ENCODE measurements at places on chromosomes 13 and 19. TPM values are rescaled to one million over a fixed set of nuclear protein-coding genes. Genes with fewer than 3 reads are reported as not detected.

The ZNF558 gene
- 21.4 TPM for polyA plus RNA-seq

GRCh38 chr13:99575376-99576120 is 74.3 kb downstream of the TM9SF2 start:
- no peak overlapping the region for H3K4me3 ChIP-seq
- H3K27me3 ChIP-seq, result no peaks in the 10 kb centered on the region
- no peaks in the 10 kb centered on the region for H3K4me1 ChIP-seq
- DNase-seq, result no peak

The ERICH6B gene
- not detected for polyA plus RNA-seq

DNA sequence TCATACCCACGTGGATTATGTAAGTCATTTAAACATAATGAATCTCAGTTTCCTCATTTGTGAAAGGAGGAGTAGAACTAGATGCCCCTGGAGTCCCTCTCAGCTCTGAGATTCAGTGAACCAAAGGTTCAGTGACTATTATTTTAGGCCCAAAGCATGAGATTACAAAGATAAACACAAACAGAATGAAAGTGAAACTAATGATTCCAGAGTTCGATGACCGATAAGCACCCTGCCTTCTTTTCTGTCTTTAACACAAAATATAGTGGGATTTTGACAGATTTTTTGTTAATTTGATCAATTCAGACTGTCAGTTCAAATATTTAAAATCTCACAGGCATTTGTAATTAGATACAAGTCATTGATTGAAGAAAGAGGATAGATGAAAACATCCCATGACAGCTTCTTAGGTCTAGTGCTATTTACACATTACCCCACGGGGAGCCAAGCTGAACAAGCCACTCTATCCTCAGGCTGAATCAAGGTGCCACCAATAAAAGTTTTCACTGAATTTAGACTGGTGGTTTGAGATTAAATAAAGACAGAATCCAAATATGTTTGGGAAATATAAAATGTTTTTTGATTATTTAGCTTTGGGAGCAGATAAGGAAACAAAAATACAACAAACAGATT is 64.6 kb upstream of the RAP2A start:
- DNase-seq, result no peak
- H3K27me3 ChIP-seq, result no peaks in the 10 kb centered on the region
- H3K4me3 ChIP-seq, result peak overlapping the region; percentile 72
- H3K27ac ChIP-seq, result no peak overlapping the region
- H3K36me3 ChIP-seq, result no peaks in the 10 kb centered on the region

- H3K36me3 ChIP-seq, result no peaks in the 10 kb centered on the region
- no peaks in the 10 kb centered on the region for H3K27me3 ChIP-seq
- no peak overlapping the region for H3K4me3 ChIP-seq
- no peaks in the 10 kb centered on the region for H3K4me1 ChIP-seq
Observed at GRCh38 chr13:19927117-19927748, 31.3 kb upstream of the ZMYM2 start.

DNA sequence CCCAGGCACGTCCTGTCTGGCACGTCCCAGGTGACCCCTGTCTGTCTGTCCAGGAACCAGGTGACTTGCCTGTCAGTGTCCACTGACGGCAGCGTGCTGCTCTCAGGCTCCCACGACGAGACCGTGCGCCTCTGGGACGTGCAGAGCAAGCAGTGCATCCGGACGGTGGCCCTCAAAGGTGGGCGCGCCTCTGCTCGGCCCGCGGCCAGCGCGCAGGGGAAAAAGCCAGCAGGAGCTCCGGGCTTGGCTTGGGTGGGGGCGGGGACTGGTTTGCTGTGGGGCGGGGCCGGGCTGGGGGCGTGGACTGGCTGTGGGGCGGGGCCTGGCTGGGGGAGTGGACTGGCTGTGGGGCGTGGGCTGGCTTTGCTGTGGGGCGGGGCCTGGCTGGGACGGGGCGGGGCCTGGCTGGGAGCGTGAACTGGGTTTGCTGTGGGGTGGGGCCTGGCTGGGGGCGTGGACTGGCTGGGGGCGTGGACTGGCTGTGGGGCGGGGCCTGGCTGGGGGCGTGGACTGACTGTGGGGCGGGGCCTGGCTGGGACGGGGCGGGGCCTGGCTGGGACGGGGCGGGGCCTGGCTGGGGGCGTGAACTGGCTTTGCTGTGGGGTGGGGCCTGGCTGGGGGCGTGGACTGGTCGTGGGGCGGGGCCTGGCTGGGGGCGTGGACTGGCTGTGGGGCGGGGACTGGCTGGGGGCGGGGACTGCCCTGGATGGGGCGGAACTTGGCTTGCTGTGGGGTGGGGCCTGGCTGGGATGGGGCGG is 7.2 kb downstream of the WDR18 start:
- no peaks in the 10 kb centered on the region for H3K36me3 ChIP-seq
- no peak for DNase-seq
- no peak overlapping the region for H3K4me3 ChIP-seq
- no peak overlapping the region for H3K27ac ChIP-seq
- H3K27me3 ChIP-seq, result no peaks in the 10 kb centered on the region

DNA sequence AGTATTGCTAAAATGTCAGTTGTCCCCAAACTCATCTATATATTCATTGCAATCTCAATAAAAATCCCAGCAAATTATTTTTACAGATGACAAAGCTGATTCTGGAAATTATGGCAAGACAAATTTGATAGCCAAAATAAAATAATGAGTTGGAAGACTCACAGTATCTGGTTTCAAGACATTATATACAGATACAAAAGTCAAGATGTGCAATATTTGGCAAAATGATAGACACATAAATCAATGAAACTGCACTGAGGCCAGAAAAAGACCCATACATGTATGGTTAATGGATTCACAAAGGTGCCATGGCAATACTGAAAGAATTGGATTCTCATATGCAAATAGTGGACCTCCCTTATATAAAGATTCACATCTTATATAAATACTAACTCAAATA is 24.2 kb downstream of the ZNF45 start:
- DNase-seq, result no peak
- no peak overlapping the region for H3K4me3 ChIP-seq
- no peaks in the 10 kb centered on the region for H3K27me3 ChIP-seq
- H3K36me3 ChIP-seq, result peaks cover 18% of the 10 kb centered on the region

DNA sequence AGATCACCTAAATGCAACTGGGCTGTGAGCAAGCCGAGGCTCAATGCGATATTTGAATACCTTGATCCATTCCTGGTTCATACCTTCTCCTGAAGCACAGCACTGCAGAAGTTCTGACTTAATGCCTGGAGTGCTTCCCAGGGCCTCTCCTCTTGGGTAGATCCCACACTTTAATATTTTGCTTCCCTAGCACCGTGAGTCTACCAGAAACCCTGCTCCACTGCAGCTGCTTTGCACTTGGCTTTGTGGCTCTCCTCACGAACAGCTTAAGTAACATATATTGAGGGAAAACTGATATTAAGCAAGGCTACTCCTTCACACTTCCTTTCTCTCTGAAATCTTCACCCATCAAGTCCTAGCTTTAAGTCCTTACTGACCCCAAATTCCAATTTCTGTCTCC is 51.6 kb upstream of the C13orf42 start:
- no peaks in the 10 kb centered on the region for H3K4me1 ChIP-seq
- DNase-seq, result no peak
- H3K36me3 ChIP-seq, result no peaks in the 10 kb centered on the region

DNA sequence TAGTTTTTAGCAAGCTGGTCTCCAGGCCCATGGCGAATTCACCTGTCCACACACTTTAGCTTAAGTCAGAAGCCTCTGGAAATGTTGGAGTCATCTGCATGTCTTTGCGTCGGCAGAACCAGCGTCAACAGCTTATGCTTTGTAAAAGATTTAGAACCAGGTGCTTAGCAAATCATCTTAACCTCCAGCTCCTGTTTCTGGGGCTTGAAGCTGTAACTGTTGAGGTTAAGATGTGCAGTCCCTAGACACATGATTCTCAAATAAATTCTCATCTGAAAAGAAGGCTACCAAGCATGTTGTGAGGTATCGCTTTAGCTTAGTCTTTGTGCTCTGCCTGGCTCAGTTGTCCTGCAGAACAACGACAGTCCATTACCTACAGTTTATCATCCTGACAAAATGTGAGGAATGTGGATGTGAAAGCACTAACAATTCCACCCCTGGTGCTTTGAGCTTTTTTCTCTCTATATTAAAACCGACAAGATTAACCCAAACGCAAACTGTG is 4.4 kb downstream of the EFNB2 start:
- peak overlapping the region; percentile 86 for H3K4me3 ChIP-seq
- no peaks in the 10 kb centered on the region for H3K4me1 ChIP-seq
- DNase-seq, result no peak

DNA sequence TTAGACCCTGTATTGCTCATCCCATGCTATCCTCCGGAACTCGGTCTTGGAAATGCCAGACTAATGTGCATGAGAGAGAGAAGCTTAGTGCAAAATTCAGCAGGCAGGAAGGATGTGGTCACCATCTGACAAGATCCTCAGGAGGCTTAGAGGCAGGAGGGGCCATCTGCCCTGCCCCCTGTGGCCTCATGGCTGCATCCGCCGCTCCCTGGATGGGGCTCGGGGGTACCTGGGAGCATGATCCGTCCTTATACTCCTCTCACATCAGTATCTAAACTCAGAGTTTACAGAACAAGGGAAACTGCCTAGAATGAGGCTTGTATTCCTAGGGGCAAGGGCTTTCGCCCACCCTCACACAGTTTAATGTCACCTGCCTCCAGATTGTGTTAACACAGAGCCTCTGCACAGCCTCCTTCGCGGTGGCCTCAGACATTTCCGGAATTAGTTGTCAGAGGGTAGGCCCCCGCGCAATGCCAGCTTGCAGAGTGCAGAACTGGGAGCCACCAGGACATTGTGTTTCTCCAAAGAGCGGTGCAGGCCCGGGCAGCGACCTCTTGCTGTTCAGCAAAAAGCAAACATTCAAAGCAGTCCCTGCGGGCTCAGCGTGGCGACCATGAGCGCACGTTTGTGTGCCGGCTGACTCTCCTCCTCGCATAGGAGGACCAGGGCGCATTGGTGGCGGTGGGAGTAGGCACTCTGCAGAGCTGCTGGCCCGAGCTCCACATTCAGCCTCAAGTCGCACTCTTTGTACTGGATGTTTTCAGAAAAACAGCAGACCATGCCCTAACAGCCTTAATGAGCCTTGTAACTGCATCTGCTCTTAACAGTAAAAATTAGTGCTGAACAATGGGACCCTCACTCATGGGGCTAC is 39.1 kb downstream of the GPR12 start:
- H3K27ac ChIP-seq, result no peak overlapping the region
- H3K4me3 ChIP-seq, result no peak overlapping the region
- no peak for DNase-seq
- peaks cover 5% of the 10 kb centered on the region for H3K4me1 ChIP-seq

DNA sequence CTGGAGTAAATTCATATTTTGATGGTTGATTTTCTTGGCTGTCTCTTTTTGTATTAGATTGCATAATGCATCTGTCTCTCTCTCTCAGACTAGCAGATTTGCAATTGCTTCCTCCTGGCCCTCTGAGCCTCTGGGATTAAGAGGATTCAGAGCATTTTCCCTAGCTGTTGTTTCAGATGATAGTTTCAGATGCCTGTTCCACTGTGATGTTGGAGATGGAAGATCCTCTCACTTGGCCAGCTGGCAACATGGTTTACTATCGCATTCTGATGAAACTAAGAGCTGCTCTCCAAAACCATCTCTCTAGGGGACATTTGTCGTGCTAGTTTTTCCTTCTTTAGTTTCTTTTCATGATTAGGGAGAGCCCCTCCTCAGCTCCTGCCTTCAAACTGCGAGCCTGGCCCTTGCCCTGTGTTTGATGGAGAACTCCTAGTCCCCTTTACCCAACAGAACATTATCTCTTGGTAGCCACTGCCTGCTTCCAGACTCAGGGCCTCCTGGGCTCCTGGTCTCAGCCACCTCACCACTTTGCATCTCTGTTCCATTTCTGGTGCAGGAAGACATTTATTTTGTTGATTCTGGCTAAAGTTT is 244.6 kb downstream of the B3GLCT start:
- no peaks in the 10 kb centered on the region for H3K4me1 ChIP-seq
- no peak for DNase-seq
- H3K27ac ChIP-seq, result no peak overlapping the region
- H3K27me3 ChIP-seq, result no peaks in the 10 kb centered on the region
- H3K4me3 ChIP-seq, result no peak overlapping the region

- no peaks in the 10 kb centered on the region for H3K27me3 ChIP-seq
- no peaks in the 10 kb centered on the region for H3K4me1 ChIP-seq
- no peak for DNase-seq
Observed at GRCh38 chr19:50190439-50190891, 13.0 kb upstream of the MYH14 start.

DNA sequence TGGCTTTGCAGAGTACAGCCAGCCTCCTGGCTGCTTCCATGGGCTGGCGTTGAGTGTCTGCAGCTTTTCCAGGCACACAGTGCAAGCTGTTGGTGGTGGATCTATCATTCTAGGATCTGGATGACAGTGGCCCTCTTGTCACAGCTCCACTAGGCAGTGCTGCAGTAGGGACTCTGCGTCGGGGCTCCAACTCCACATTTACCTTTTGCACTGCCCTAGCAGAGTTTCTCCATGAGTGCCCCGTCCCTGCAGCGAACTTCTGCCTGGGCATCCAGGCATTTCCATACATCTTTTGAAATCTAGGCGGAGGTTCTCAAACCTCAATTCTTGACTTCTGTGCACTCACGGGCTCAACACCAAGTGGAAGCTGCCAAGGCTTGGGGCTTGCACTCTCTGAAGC is 1697.3 kb upstream of the MIR17HG start:
- DNase-seq, result peak; percentile 51
- H3K27me3 ChIP-seq, result no peaks in the 10 kb centered on the region
- H3K36me3 ChIP-seq, result no peaks in the 10 kb centered on the region

DNA sequence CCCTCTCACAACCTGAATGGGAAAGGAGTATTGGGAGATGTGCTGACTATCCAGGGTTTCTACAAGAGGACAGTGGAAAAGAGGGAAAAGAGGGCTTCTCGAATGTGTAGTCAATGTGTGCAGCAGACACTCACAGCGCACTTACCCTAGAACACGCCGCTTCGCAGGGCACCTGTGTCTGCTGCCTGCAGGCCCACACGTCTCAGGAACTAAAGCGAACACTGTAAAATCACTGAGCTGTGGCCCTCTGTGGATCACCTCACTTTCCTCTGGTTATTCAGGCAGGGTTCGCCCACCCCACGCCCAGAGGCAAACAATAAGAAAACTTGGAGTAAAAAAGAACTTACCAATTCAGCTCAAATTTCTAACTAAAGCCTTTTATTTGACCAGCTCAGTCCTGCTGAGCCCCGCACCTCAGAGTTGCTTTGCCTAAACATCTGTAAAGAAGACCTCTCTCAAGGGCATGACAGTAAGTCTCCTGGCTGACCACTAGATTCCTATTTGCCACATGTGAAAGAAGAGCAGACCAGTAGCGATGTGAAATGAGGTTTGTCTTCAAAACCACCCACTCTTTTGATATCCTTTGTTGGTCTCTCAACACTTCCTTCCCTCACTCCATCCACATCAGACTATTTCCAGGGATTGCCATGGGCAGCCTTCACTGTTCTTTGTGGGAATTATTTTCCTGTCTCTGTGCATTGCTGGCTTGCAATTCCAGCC is 19.3 kb upstream of the DOCK9 start:
- no peak overlapping the region for H3K4me3 ChIP-seq
- no peaks in the 10 kb centered on the region for H3K27me3 ChIP-seq
- DNase-seq, result no peak
- no peaks in the 10 kb centered on the region for H3K36me3 ChIP-seq

The FGF21 gene
- polyA plus RNA-seq, result not detected

- H3K27ac ChIP-seq, result no peak overlapping the region
- no peaks in the 10 kb centered on the region for H3K27me3 ChIP-seq
- no peaks in the 10 kb centered on the region for H3K4me1 ChIP-seq
Observed at GRCh38 chr13:62280590-62280989, 864.9 kb upstream of the PCDH20 start.

Measured in aorta (tissue), 5 donors.